SW 1271 (cell line): ENCODE measurements at places on chromosomes 11 and 22.
A peak's percentile ranks its signal among the peaks of the same experiment; 100 is the strongest.

DNA sequence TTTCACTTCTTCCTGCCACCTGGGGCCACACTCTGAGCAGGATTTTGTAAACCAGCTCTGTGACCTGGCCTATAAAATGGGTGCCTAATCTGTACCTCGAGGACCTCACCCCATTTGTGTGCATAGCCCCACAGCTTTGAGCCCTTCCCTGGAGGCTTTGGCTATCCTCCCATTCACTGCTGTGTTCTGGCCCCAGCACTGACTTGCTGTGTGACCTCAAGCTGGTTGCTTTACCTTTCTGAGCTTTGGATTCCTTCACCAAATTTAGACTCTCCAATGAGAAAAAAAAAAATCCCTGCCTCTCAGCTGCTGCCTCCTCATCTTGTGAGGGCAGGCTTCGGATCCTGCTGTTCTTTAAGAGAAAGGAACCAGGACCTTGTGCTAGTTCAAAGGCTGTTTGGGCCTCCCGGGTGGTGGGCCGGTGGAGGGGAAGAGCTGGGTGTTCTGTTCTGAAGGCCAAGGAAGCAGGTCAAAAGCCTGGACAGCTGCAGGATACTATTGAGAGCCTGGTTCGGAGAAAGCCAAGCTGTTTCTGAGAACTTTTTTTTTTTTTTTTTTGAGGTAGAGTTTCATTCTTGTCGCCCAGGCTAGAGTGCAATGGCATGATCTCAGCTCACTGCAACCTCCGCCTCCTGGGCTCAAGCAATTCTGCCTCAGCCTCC lies 1.1 kb upstream of the PYGM start:
- DNase-seq, result no peak

DNA sequence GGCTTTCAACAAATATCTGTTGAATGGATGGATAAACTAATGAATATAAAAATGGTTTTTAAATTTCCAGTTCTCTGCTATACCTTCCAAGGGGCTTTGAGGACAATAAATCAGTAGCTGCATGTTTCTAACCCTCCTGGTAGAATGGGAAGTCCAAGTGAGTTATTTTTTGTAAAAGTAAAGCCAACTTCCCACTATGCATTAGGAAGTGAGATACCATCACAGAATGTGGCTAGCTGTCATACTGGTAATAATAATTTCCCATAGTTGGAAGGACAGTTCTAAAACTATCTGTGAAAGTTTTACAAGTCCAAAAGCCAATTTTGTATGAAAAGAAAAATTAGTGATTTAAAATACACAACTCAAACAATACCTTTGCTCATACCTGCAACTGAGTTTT lies 50.0 kb downstream of the TMEM123 start:
- DNase-seq, result no peak

- DNase-seq, result no peak
Observed at GRCh38 chr22:23212061-23213021, 32.0 kb downstream of the BCR start.

DNA sequence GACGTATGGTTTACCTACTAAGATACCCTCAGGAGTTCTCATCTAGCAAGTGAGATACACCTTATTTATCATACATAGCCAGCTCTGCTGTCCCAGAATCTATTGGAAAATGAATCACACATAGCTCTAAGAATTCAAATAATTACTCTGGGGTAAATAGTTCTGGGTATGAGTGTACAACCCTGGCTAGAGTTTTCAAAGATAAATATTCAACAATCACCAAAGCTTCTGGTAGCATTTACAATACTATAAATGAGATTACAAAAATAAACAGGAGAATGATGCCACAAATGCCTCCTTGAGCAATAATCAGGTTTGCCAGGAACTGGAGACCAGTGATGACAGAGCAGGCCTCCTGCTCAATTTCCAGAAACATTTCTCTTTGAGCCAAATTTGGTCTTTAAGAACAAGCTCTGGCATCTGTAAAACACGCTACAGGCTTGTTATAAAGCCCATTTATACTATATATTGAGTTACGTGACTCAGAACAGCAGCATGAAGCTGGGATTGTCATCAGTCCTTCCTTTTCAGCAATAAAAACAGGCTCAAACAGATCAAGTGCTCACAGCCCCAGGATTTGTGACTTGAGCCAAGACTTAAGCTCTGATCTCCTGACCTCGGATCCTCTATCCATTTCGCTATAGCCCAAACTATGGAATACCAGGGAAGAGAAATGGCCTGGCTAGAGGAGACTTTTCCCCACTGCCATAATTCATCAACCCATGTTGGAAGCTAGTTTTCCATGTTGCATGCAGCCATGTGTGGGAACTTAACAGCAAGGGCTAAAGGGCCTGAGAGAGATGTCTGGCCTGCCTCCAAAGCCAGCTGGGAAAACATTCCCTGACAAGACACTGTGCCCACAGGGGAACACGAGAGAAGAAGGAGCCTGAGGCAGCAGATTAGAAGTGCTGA lies 19.7 kb downstream of the RAB30 start:
- peak; percentile 31 for DNase-seq

DNA sequence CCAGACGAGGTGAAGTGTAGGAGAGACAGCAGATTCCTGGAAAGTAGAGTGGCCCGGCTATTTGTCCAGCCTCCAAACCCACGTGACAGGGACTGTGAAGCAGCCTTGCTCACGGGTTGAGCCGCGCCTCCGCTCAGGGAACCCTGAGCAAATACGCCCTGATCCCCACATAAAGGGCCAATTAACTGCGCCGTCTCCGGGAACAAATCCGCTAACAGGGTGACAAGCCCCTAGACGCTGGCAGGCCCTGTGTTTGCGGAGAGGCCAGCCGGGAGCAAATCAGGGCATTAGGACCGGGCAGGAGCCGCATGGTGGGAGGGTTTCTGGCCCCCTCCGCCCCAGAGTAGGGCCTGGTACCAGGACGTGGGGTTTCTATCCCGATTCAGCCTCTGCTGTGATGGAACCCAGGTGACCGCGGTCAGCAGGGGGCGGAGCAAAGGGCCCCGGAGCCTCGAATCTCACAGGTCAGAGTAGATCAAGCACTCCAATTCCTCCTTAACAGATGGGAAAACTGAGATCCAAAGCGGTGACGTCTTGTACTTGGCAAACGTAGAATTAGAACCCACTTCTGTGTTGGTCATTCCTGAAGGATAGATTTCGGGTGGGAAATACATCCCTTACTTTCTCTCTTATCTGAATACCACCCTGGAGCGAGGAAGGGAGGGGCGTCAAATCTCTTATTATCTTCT lies 2.0 kb upstream of the ROBO3 start:
- no peak for DNase-seq

DNA sequence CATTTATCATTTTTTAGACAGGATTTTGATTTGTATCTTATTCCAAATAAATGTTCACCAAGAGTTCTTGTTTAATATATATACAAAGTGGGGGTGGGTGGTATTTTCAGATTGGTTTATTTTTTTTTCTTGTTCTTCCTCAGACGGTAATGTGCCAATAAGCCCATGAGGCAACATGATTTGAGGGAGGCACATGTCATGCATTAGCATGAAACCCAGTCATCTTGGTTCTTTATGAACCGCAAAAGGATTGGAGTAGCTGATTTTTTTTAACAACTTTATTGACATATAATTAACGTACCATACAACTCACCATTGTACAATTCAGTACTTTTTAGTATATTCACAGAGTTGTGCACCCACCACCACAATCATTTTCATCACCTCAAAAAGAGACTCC lies 2.7 kb downstream of the BCL2L13 start:
- no peak for DNase-seq

DNA sequence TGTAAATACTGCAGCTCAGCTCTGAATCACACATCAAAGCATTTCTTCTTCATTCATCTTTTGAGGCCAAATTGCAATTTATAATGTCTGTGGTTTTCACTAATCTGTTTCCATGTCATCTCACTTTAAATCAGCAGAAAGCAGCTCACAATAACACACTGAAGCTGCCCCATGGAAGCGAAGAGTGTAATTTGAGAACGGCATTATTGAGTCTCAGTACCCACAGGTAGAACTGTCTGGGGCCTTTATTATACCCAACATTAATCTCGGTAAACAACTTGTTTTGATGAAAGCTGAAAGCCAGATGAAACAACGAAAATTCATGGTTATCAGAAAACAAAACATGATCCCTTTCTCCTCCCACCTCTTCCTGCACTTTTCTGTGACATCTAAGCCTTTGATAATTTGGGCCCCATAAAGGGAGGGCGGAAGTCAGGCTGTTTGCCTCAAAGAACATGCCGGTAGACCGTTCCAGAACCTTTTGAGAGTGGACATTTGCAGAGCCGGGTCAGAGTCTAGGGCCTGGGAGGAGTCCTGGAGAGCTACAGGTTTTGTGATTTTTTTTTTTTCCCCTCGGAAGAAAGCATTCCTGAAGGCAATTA lies 68.2 kb upstream of the SESN3 start:
- DNase-seq, result no peak

DNA sequence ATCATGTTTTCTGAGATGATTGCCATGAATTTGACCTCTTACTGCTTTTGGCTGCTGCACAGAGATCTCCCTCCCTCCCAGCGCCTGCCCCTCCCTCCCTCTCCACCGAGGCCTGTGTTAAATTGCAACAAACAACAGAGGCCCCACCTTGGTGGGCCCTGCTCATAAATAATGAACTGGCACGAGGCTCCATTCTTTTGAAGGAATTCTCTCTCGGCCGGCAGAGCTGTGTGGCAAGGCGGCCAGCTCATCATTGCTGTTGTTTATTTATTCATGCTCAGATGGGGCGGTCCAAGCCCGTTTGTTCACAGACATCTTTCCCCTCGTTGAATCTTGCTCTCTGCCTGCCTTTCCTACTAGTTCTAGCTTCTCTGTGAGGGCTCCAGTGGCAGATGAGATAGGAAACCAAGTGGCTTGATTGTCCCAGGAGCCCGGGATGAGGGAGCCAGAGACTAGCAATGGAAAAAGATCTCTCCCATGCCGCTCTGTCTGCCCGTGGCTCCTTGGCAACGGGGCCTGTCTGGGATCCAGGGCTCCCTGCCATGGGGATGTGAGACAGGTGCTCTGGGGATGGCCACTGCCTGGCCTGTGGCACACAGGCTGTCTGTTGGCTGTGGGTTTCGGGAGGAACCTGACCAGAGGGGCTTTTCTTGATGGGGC lies 192.6 kb downstream of the DSCAML1 start:
- DNase-seq, result no peak

DNA sequence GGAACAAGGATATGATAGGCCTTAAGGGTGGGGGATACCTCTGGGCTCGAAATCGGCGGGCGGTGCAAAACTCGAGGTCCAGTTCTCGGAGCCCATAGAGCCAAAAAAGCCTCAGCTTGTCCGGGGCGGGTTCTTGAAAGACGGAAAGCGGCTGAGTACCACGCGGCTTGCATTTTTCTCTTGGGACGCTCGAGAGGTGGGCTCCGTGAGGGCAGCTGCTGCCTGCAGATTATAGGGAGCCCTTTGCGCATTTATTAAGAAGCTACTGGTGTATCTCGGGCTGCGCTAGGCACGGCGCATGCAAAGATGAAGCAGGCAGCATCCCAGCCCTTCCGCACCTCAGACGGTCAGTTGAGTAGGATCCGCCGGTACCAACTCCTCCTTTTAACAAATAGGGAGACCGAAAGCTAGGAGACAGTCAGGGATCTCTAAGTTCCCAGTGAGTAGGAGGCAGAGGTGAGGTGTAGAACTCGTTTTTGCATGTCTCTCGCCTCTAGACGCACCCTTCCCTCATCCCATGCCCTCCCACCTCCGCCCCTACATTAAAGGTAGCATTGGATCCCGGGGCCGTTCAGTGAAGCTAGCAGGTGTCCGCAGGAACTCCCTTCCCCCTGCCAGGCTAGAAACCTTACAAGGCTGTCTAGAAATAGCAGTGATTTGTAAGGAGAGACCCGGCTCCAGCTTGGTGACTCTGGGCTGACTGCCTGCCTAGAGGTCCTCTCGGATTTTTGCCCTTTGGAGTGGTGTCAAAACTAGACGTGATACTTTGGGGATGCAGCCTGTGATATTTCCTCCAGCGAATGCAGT lies 768 bp downstream of the LDHA start:
- no peak for DNase-seq

DNA sequence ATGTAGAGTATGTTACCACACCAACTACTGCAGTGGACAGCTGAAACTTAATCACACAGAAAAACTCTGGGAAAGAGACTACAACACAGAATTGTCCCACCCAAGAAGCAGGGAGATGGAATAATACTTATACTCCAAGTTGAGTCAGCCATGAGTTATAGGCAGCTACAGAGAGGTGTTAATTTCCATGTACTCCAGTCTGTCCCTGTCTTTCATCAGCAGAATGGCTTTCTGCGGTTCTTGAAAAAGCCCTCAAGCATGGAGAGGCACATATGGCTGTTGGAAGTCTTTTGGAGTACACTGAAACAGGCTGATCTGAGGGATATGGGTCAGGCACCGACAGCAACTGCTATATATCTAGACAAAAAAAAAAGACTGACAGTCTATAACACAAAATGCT lies 219.5 kb downstream of the DLG2 start:
- DNase-seq, result no peak

DNA sequence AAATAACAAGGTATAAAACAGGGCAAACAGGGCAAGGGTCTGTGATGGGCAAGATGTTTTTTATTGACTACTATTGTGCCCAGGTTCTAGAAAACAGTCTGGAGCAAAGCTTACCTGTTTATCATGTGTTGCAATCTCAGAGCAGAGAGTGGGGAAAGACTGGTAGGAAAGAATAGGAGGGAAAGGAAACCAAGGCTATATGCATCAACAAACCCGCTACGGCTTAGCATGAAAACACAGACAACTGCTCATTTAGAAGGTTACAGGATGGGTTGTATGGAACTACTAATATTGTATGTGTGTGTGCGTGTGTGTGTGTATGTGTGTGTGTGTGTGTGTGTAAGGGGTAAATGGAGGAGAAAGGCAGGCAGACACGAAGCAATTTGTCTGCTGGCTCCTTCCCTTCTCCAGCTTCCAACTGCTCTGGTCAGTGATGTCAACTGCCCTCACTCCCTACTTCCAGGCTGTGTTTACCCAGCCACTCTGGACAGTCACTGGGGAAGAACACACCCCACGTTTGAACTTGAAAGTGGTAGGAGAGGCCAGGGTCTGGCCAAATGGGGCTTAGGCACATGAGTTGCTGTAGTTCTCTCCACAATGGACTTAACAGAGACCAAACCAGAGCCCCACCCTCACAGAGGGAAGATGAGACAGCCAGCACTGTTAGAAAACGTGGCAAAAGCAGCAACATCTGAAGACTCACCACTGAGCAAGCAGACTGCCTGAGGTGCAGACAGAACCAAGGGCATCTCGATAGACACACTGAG lies 47.0 kb downstream of the GAB2 start:
- DNase-seq, result no peak

DNA sequence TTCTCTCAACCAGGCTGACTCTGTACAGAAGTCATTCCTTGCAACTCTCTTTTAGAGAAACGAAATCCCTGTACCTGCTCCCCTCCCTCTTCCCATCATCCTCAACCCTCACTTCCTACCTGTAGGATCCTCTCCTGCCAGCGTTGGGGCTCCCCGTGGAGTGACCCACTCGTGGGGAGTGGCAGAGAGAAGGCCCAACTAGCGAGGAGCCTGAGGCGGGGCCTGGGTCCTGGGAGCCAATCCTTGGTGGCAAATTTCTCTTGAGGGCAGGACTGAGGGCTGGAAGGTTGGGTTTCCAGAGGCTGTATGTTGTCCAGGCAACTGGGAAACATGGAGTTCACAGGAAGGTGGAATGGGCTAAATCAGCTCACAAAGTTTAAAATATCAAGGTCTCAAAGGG lies 10.4 kb downstream of the NHERF4 start:
- peak; percentile 60 for DNase-seq

- no peak for DNase-seq
Observed at GRCh38 chr11:15993345-15993744, 363.0 kb downstream of the SOX6 start.
